ENCODE measurements at places on chromosomes 4 and X. TPM values are rescaled to one million over a fixed set of nuclear protein-coding genes. Genes with fewer than 3 reads are reported as not detected.

Gene VSIG1
- not detected for total RNA-seq

Gene SPATA4
- 1.0 TPM for total RNA-seq

- no peak overlapping the region for H3K4me3 ChIP-seq
- no peak for DNase-seq
- H3K36me3 ChIP-seq, result peaks cover 24% of the 10 kb centered on the region
- peaks cover 6% of the 10 kb centered on the region for H3K4me1 ChIP-seq
- no peaks in the 10 kb centered on the region for H3K27me3 ChIP-seq
Observed at GRCh38 chrX:149950681-149951080, 12.4 kb upstream of the EOLA2 start.

DNA sequence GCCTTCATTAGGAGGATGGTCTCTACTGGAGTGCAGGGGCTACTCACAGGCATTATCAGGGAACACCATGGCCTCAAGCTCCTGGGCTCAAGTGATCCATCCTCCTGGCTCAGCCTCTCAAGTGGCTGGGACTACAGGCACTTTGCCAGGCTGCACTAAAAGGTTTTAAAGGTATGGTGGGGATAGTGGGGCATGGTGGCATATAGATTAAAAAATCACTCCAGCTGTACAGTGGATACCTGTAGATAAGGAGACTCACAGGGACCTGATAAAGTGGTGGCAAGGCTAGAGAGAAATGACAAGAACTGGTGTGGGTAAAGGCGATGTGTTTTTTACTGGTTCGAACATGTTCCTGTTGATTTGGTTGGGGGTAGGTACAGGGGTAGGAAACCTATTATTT lies 5.9 kb downstream of the ZAR1 start:
- H3K36me3 ChIP-seq, result peaks cover 30% of the 10 kb centered on the region
- H3K4me1 ChIP-seq, result no peaks in the 10 kb centered on the region

- no peak for DNase-seq
- H3K27me3 ChIP-seq, result no peaks in the 10 kb centered on the region
- H3K4me1 ChIP-seq, result no peaks in the 10 kb centered on the region
Observed at GRCh38 chr4:42410446-42410845, 13.2 kb downstream of the SHISA3 start.

Gene ARMCX2
- 7.7 TPM for total RNA-seq

Gene POU4F2
- total RNA-seq, result not detected

Gene VCX3B
- total RNA-seq, result not detected

Gene ARR3
- not detected for total RNA-seq

DNA sequence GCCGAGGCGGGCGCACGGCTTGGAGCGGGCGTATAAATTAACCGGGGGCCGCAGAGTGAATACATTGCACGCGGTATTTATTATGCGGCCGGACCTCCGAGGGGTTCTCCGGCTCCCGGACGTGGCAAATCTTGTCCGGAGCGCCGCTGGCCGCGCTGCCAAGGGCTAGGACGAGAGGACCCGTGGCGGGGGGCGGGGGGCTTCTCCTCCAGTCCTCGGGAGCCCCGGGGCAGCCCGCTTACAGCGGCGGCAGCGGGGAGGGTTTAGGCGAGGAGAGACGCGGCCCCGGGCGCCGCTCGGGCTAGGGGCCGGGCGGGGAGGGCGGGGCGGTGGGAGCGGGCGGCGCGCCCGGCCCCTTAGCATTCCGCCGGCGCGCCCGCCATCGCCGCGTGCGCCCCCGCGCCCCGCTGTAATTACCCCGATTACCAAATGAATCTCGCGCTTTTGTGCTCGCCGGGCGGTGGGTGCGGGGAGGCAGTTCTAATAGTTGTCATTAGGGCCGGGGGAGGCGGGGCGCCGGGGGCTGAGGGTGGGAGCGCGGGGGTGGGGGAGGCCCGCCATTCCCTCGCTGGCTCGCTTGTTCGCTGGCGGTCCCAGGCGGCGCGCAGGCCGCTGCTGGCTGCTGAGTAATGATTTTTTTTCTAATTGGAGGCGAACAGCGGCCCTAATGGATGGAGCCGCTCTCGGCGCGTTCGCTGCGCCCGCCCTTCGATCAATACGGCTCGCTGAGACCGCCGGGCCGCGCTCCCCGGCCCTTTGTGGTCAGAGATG lies 276.6 kb downstream of the BCOR start:
- no peak for DNase-seq
- no peaks in the 10 kb centered on the region for H3K27me3 ChIP-seq
- no peak overlapping the region for H3K27ac ChIP-seq
- H3K36me3 ChIP-seq, result no peaks in the 10 kb centered on the region

DNA sequence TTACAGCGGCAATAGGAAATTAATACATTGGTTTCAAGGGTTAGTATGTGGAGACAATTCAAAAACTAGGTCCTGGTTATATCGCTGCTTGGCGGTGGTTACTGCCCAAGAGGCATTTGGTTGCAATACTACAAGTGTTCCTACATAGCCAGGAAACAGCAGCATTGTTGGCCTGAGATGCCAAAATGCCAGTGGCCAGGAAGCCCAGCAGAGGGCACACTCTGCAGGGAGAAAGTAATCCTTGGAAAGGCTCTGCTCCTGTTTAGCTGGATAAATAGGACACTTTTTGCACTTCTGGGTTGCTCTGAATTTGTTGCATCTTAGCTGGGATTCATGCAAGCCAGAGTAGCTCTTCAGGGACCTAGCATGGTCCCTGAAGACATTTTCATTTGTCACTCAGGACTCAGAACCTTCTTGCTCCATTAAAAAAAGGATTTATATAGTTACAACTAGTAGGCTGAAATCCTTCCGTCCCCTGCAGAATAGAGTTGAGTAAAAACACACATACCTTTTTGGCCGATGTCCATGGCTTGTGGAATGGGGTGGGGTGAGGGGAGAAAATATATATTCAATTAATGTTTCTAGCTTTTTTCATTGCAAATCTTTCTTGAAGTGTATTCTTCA lies 8.1 kb upstream of the GPR119 start:
- H3K27me3 ChIP-seq, result peaks cover 7% of the 10 kb centered on the region
- H3K4me3 ChIP-seq, result no peak overlapping the region
- no peaks in the 10 kb centered on the region for H3K4me1 ChIP-seq
- H3K36me3 ChIP-seq, result no peaks in the 10 kb centered on the region
- peak; percentile 18 for DNase-seq

Gene FMR1NB
- not detected for total RNA-seq

- no peaks in the 10 kb centered on the region for H3K36me3 ChIP-seq
- no peak overlapping the region for H3K27ac ChIP-seq
- H3K4me3 ChIP-seq, result no peak overlapping the region
- no peaks in the 10 kb centered on the region for H3K4me1 ChIP-seq
- peaks cover 4% of the 10 kb centered on the region for H3K27me3 ChIP-seq
- DNase-seq, result peak; percentile 5
Observed at GRCh38 chr4:7324651-7325121, 110.0 kb downstream of the PSAPL1 start.

- no peak overlapping the region for H3K4me3 ChIP-seq
- no peaks in the 10 kb centered on the region for H3K4me1 ChIP-seq
- no peaks in the 10 kb centered on the region for H3K36me3 ChIP-seq
- no peak overlapping the region for H3K27ac ChIP-seq
- H3K27me3 ChIP-seq, result no peaks in the 10 kb centered on the region
- no peak for DNase-seq
Observed at GRCh38 chrX:16392597-16392996, 225.3 kb downstream of the MAGEB17 start.

GRCh38 chr4:25884031-25884782 lies 21.4 kb upstream of the SEL1L3 start:
- H3K27ac ChIP-seq, result no peak overlapping the region
- H3K36me3 ChIP-seq, result no peaks in the 10 kb centered on the region
- no peaks in the 10 kb centered on the region for H3K4me1 ChIP-seq
- no peak overlapping the region for H3K4me3 ChIP-seq

DNA sequence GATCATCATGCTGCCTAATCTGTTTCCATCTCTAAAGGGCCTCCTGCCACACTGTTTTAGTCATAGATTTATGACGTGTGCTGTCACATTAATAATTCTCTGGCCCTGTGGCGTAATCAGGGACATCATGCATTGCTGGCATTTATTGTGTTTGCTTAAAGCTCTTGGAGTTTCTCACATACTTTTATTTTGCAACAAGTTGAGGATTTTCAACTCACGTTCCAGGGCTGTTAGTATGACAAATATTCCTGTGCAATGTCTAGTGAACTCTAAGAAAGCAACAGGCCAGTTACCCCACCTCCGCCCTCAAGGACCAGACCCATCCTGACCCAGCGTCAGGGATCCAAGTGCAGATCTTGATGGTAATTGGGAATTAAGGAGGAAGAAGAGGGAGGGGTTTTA lies 7.8 kb upstream of the PIGA start:
- DNase-seq, result no peak
- H3K36me3 ChIP-seq, result no peaks in the 10 kb centered on the region
- H3K4me3 ChIP-seq, result no peak overlapping the region

Gene CISD2
- total RNA-seq, result 6.2 TPM

DNA sequence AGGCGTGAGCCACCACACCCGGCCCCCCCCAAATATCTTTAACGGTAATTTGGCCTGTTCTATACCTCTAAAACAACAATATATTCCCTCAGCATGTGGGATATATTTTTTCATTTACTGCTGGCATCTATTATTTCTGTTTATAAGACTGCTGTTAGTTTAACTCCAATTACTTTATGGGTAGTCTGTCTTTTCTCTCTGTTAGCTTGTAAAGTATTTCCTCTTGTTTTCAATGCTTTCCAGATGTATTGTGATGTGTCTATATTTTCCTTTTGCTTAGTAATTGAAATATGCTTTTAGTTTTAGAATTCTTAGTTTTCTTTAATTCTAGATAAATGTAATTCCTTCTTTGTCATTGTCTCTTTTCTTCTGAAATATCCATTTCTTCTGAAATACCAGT lies 445.8 kb downstream of the ANKRD50 start:
- H3K4me3 ChIP-seq, result no peak overlapping the region
- H3K36me3 ChIP-seq, result no peaks in the 10 kb centered on the region
- no peaks in the 10 kb centered on the region for H3K4me1 ChIP-seq
- no peaks in the 10 kb centered on the region for H3K27me3 ChIP-seq

- H3K36me3 ChIP-seq, result no peaks in the 10 kb centered on the region
- DNase-seq, result no peak
- H3K27ac ChIP-seq, result no peak overlapping the region
- H3K27me3 ChIP-seq, result peaks cover 28% of the 10 kb centered on the region
- no peak overlapping the region for H3K4me3 ChIP-seq
- H3K4me1 ChIP-seq, result no peaks in the 10 kb centered on the region
Observed at GRCh38 chrX:16664074-16664473, 14.1 kb downstream of the S100G start.

Gene HEPH
- total RNA-seq, result 0.19 TPM

Data from psoas muscle (tissue), 8 donors.